ENCODE measurements at places on chromosomes 12 and 14.
A peak's percentile ranks its signal among the peaks of the same experiment; 100 is the strongest.

DNA sequence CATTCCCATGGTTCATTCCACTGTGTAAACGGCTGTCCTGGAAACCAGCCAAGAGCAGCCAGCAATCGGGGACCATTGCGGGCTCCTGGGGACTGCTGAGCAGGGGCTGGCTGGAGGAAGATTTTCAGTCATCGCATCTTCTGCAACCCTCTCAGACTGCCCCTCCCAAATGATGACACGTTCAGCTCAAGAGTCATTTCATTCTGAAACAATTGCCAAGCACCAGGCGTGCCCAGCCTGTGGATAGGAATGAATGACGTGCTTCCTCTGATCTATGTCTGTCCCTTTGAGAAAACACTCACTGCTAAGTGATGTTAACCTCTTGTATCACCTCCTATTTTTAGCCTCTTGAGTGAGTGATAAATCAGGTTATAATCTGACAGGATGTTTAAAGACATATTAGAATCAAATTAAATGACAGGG lies 62.0 kb downstream of the NDUFA12 start:
- no peak for DNase-seq

GRCh38 chr12:75712223-75712622 lies 200.8 kb upstream of the KRR1 start:
- DNase-seq: no peak

- no peak for DNase-seq
These were observed 1013.6 kb downstream of the FLRT2 start for GRCh38 chr14:86543521-86543920.

DNA sequence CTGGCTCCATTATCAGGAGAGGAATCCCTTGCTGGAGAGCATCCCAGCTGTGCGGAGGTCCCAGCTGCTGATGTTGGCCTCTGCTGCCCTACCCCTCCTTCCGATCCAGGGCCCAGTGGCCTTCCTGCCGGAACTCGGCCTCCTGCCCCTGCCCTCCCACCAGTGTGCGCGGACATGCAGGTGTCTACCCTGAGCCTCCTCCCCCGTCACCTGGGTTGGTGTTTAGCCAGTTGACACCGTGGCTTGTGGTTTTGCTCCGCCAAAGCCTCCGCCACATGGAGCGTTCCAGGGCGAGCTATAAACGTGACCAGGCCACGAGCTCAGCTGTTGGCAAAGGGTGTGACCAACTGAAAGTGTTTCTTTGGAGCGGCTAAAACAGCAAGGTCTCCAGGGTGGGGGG lies 1104.3 kb downstream of the BCL11B start:
- no peak for DNase-seq

DNA sequence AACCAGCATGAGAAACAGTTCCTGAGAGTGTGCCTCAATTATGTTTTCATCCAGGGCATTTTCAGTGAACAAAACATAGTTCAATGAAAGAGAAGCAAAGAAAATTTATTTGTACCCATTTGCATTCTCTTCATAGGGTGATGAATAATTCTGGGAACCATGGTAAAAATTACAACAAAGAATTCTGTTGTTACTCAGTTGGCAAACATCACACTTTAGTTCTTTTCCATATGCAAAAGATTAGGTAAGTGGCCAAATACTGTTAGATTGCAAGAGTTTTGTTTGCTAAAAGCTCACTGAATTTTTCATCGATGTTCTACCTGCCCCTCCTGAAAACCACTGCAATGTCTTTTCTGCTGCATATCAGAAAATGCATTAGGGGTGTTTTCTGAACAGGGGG lies 132.4 kb upstream of the RGS6 start:
- no peak for DNase-seq

DNA sequence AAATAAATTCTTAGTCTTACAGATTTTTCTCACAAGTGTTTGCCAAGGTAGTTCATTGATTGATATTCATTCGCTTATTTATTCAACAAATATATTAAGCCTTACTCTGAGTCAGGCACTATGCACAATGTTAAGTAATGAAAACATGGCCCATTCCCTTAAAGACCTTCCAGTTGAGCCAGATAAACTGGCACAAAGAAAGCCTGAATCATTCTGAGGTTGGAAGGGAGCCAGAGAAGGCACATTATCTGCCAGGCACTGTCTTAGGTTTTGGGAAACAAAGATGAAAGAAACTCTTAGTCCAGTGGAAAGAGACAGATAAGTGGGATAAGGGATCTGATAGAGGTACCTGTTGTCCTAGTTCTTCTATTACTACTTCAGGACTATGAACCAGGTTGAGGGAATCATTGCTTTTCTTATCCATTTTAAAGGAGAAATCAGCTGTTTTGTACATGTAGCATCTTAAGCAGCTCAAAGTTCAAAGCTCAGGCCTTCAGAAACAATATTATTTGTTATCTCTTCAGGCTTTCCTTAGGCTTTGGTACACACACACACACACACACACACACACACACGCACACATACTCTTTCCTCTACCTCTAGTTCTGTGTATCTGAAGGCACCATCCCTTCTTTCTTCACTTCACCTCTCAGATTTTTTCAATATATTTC lies 27.0 kb downstream of the PDE6H start:
- DNase-seq: no peak

DNA sequence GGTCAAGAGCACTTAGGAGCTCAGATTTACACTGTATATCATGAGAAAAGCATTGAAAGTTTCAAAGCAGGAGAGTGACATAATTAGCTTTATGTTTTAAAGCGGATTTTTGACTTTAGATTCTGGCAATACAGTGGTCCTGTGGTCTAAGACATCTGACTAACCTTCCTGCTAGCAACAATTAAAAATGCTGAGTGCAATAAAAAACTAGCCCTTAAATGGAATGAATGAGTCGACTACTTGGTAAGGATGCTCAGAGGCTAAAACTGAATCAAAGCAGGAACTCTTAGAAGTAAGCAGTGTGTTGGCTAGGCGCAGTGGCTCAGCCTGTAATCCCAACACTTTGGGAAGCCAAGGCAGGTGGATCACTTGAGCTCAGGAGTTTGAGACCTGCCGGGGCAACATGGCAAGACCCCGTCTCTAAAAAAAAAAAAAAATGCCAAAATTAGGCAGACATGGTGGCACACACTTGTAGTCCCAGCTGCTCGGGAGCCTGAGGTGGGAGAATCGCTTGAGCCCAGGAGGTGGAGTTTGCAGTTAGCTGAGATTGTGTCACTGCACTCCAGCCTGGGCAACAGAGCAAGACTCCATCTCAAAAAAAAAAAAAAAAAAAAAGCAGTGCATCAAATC lies 18.9 kb downstream of the BICD1 start:
- DNase-seq: no peak

GRCh38 chr14:99173506-99173905 lies 98.5 kb downstream of the BCL11B start:
- DNase-seq: no peak

DNA sequence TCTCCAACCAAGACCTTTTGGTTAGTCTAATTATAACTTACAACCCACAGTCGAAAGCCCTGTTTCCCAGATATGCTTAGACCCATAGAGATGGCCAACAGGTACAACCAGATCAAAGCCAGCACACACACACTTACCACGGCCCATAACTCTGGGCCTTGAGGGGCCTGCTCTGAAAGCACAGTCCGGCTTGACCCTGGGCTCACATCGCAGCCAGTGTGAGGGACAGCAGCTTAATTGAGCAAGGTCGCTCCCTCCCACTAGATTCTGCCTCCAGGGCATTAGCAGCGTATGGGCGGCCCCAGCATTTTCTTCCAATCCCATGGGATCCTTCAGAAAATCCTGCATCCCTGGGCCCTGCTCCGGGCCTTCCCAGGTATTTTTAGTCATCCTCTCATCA lies 157.4 kb upstream of the FKBP4 start:
- DNase-seq: no peak

DNA sequence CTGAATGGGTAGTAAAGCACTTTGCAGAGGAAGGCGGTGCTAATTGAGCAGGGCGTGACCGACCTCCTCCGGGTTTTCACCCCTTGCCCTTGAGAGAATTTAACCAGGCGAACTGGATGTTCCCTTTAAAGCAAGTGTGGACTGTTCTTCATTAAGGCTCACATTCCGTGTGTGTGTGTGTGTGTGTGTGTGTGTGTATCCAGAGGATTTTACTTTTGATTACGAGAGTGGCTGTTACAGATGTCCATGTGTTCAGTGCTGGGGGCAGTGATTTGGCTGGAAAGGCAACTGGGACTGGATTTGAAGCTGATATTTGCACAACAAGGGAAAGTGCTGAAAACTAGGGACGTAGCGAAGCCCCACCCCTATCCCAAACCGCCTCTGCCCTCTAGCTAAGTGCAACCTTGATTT lies 2.2 kb downstream of the TMEM132C start:
- DNase-seq: no peak

DNA sequence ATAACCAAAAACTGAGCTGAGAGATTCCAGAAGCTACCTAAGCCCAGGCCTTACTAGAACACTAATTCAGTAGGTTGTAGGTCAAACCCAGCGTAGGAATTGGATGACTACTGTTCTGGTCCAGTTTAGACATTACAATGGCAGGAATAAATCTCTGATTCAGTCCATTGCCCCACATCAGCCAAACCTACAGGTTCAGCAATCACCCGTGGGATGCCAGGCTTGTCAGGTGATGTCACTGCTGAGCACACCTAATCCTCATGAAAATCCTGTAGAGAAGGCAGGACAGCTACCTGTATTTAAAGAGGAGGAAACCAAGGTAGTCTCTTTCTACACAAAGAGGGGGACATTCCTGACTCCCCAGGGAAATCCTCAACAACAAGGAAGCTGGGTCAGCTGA lies 63.7 kb downstream of the RFX4 start:
- no peak for DNase-seq

- DNase-seq: no peak
These were observed 305.2 kb upstream of the PDE3A start for GRCh38 chr12:20063116-20063515.

GRCh38 chr14:59215322-59215721 lies 26.9 kb downstream of the DAAM1 start:
- peak; percentile 67 for DNase-seq

GRCh38 chr12:83468988-83469908 lies 782.5 kb downstream of the TMTC2 start:
- DNase-seq: no peak

- no peak for DNase-seq
These were observed 412.6 kb downstream of the APAF1 start for GRCh38 chr12:99057670-99058069.

- no peak for DNase-seq
These were observed 52.0 kb downstream of the KLRG1 start for GRCh38 chr12:9041321-9041720.

DNA sequence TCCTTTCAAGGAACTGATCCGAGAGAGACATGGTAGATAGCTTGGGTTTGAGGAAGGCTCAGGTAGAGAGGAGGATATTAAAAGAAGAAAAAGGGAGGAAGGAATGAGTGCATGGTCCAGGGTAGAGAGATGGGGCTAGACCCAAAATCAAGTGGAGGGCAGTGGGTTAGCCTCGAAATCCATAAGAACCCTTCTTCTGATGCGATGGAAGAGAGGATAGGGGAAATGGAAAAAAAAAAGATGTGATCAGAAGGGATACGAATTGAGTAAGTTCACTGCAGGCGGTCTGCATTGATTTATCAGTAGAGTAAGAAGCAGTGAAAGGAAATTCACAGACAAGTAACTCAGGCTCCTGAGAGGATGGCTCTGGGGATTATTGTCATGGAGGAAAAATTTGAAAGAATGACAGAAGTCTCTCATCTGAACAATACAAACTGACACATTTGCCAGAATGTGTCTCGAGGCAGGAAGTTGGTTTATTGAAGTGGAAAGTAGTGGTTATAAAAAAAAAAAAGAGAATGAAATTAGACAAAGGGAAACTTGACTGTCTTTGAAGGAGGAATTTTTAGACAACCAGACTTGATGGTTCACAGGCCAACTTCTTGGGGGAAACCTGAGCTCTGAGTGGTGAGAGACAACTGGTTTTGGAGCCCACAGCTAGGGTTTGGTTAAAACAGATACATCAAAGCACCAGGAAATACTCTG lies 10.2 kb downstream of the PPFIBP1 start:
- DNase-seq: peak; percentile 76

DNA sequence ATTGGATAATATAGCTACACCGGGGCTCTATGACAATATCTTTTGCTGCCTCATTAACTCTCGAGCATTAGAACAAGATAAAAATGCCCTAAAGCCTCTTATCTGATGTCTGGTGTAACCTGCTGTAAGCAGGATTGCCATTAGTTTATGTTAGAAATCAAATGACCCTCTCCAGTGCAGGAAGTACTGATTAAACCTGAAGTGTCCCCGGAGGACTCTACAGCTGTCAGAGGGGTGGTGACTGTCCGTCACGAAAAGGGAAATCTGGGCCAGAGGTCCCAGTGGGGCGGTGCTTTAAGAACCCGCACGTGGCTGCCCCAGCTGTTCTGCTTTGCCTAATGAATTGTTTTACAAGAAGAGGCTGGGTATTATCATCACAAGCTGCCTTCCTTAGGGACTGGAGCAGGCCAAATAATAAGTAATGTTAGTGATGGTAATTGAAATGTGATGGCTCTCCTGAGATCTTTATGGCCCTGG lies 55.7 kb downstream of the LIN52 start:
- DNase-seq: no peak

- DNase-seq: no peak
These were observed 16.8 kb upstream of the TESPA1 start for GRCh38 chr12:55001198-55001868.

DNA sequence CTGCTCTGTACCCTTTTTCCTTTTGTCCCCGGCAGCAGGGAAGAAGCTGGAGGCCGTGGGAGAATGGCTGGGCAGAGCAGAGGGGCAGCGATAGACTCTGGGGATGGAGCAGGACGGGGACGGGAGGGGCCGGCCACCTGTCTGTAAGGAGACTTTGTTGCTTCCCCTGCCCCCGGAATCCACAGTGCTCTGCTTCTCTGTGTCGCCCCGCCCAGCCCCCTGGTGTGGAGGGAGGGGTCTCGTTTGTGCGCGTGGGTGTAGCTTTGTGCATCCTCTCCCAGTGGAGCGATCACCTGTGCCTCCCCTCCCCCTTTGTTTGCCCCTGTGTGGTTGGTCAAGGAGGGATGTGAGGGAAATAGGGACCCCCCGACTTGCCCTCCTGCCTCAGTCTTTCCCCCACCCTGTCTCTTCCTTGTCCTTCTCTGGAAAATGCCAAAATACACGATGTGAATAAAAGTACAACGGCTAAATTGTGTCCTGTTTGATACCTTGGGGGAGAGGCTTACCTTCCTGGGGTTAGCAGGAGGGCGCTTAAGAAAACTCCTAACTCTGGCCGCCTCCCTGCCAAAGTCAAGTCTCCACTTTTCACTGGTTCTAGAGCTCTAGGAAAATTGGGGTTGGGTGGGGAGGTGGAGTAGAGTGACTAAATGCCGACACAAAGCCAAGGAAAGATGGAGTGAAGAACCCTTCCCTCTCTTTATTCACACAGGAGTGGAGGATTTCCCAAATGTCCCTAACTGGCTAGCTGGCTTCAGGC lies 990 bp upstream of the TPI1 start:
- DNase-seq: no peak

- peak; percentile 41 for DNase-seq
These were observed 2.3 kb upstream of the CEBPE start for GRCh38 chr14:23121361-23121771.

GRCh38 chr14:36570065-36570464 lies 12.3 kb downstream of the NKX2-8 start:
- no peak for DNase-seq

DNA sequence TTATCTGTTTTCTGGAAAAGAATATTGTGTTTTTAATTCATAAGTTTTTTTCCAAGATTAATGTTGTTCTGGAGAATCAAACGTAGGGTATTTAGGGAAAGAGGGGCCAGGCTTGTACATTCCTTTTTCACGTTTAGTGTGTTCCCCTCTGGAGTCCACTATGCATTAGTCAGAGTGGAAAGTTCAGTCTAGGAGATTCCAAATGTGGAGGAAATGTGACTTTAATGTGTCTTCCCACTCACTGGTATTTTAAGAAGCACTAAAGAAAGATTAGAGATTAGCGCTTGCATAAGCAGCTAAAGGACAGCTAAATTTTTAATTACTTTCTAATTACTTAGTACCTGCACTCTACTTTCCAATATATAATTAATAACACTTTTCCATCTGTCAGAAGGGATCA lies 4.4 kb upstream of the PDE6H start:
- no peak for DNase-seq

Measured in astrocyte of the cerebellum (primary cell).